Suppressor macrophage treated with lipopolysaccharide for 4 hours (primary cell): ENCODE measurements at places on chromosomes 7 and 10.

- DNase-seq = no peak
These were observed 348.9 kb downstream of the PTPRN2 start for GRCh38 chr7:158238616-158239289.

GRCh38 chr7:82723411-82723810 is 279.8 kb upstream of the CACNA2D1 start:
- no peak for DNase-seq

DNA sequence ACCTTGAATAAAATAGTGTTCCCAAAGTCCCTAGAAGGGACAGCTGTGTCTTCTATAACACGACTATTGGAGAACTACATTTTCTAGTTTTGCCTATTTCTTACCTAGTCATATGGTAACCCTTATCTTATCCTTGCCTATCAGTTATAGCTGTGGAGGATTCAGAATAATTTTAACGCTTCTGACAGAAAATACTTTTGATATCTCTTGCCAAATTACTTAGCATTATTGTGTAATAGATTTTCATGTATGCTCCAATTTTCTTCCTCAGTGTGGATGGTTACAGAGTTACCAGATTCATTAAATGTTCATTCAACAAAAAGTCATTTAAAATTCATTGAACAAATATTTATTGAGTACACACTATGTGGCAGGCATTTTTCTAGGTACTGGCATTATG is 34.6 kb upstream of the LSM8 start:
- DNase-seq = no peak

- DNase-seq = no peak
These were observed 139.6 kb downstream of the PTPN20 start for GRCh38 chr10:47050618-47051455.

- no peak for DNase-seq
These were observed 336.4 kb downstream of the ELMO1 start for GRCh38 chr7:37112218-37112617.

- peak; percentile 52 for DNase-seq
These were observed 174.8 kb upstream of the FZD1 start for GRCh38 chr7:91089382-91089963.

- no peak for DNase-seq
These were observed 538.0 kb downstream of the DNAJB6 start for GRCh38 chr7:157874870-157875229.

GRCh38 chr10:128027822-128028507 is 98.3 kb downstream of the MKI67 start:
- no peak for DNase-seq

- DNase-seq = peak; percentile 12
These were observed 731.1 kb downstream of the ZWINT start for GRCh38 chr10:55629793-55630490.

DNA sequence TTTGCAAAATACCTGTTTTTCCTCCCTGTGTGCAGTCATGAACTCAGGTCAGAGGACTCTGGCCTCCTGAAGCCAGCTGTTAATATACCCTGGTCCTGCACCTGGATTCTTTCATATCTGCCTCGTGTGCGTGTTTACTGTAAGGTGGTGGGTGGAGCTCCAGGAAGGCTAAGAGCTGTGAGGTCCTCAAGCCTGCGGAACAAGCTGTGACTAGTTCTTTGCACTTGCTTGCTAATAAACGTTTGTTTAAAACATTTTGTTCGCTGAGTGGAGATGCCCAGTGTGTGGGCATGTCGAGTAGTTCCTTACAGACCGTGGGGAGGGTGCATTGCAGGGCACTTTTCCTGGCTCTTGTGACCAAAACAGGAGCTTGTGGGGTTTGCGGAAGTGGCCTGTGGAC is 139.0 kb downstream of the DOCK1 start:
- no peak for DNase-seq
